ENCODE measurements at places on chromosomes 1 and 21.

GRCh38 chr1:160708118-160708517 is 3.5 kb downstream of the CD48 start:
- DNase-seq, result no peak

DNA sequence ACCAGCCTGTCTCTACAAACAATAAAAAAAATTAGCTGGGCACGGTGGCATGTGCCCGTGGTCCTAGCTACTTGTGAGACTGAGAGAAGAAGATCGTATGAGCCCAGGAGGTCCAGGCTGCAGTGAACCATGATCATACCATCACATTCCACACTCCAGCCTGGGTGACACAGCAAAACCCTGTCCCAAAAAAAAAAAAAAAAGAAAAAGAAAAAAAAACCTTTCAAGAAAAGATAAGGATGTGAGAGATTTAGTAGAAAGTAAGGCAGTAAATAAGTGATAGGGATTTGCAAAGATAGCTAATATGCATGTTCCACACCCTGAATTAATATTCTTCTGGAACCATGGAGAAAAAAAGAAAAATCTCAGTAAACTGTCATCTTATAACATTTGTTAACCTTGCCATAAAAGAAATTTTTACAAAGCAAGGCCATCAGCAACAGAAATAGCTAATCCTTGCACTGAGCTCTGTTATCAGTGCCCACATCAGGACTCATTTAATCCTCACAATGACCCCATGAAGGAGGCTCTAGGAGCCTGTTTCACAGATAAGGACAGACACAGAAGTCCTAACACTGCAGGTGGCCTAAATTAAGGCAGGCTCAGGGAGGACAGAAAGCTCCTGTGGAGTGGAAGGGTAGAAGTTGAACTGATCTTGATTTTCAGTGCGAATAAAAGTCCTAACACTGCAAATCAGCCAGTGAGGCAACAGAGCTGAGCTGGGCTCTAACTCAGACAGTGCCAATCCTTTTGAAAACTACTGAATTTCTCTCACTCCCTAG is 7.6 kb downstream of the GNB1 start:
- no peak for DNase-seq

GRCh38 chr1:107883562-107883961 is 81.4 kb downstream of the VAV3 start:
- no peak for DNase-seq

DNA sequence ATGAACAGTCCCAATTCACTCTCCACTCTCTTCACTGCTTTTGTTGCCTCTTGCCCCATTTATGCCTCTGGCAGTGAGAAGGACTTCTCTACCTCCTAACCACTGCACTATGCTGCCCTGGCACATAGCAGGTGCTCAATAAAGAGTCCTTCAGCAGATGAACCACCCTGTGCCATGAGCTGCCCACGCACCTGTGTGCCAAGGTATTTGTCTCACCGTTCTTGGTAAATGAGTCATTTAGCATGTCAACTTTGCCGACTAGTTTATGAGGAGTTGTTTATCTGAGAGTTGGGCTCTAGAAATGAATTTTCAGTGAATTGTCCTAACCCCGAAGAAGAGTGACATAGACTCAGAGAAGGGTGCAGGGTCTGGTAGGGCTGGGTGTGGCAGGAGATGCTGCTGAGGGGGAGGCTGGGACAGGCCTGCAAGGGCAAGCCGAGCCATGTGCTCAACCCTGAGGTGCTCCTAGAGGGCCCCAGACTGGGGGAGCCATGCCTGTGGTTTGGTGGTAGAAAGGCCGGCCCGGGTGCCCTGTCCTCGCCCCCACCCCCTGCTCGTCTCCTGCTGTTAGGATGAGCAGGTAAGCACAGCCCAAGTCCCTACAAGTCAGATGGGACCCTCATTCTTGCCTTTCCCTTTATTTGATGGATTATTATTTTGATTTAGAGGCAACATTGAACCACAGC is 654.5 kb downstream of the MATN1 start:
- DNase-seq, result no peak

DNA sequence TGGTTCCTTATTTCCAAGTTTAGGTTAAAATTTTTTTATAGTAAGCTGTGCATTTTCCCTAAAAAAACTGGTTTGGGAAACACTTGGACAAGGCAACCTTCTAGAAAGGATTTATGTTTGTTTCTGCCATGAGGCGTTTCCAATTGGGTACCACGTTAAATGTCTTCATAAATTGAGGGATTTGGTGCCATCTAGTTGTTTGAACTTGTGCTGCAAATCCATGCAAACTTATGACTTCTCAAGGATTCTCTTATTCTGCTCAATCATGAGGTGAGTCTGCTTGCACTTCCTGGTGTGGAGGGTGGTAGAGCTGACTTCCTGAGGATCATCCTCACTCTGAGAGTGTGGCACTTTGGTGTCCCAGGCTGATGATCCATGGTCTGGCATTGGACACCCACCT is 123.3 kb downstream of the PCNX2 start:
- DNase-seq, result no peak

GRCh38 chr1:77413541-77414335 is 131.9 kb downstream of the AK5 start:
- no peak for DNase-seq

GRCh38 chr1:156859523-156860112 is 701 bp upstream of the INSRR start:
- DNase-seq, result no peak

- DNase-seq, result no peak
Measured at GRCh38 chr1:84550826-84551225, 23.4 kb downstream of the CTBS start.

- no peak for DNase-seq
Measured at GRCh38 chr1:182633657-182634281, 29.6 kb upstream of the RGS16 start.

GRCh38 chr1:245606157-245606725 is 451.5 kb downstream of the KIF26B start:
- DNase-seq, result no peak

DNA sequence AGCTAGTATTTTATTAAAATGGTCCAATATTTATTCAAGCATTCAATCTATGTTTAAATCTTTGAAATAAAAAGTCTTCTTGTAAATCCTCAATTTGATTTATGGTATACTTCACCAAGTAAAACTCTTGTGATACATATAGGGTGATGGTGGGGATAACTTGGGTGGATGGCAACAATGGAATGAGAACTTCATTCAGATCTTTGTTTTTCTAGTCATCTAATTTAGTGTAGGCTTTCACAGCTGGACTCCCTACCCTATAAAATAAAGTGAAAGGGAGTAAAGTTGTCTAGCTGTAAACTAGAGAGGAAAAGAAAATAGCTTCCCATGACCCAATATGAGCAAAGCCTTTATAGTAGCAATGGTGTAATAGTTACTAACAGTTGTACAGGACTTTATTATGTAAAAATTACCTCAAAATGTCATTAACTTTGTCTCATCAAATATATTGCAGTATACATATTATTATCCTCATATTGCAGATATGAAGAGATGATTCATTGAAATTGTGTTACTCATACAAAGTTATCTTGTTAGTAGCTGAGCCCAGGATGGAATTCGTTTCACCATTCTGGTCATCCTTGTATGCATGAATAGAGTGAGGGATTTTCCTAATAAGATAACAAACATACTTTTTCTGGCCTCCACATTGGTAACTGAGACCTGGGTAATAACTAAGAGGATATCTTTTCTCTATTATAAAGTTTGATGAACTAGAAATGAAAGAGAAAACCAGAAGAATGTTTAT is 1377.7 kb upstream of the ADGRL4 start:
- DNase-seq, result no peak

Measured in CD4-positive, alpha-beta T cell treated with Interleukin-6 at 100 ng/mL for 8 hours (primary cell).